ENCODE measurements at places on chromosomes 6 and 20.

GRCh38 chr6:35391240-35391968, 49.0 kb downstream of the PPARD start:
- DNase-seq, result no peak

GRCh38 chr6:18395177-18395855, 8.2 kb downstream of the RNF144B start:
- DNase-seq, result no peak

DNA sequence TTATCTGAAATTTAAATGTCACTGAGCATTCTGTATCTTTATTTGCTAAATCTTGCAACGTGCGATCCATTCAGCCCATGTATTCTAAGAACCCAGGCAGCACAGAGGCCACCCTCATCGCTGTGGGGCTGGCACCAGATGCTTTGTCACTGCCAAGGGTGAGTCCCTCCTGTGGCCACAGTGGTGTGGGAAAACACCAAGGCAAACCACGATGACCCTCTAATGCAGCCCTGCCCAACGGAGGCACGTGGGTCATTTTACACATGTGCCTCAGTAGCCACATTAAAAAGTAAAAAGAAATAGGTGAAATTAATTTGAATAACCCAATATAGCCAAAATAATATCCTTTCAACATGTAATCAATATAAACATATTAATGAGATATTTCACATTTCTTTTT, 221.7 kb downstream of the UNC5CL start:
- DNase-seq, result no peak

DNA sequence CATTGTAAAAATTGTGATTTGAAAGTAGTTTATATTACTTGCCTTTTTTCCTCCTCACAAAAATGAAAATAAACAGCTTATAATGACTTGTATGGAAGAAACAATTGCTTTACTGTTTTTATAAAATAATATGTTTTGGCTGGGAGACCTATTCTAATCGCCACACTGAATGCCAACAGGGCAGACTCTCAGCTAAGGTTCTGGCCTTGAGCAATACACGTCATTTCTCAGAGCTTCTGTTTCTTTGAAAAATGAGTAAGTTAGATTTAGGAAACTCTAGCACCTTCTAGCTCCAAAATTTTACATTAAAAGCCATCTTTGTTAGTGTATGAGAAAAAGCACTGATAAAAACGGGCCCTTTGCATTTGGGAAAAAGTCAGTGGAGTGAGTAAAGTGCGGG, 166.6 kb downstream of the ARID1B start:
- no peak for DNase-seq

GRCh38 chr20:36183155-36183944, 28.8 kb downstream of the EPB41L1 start:
- no peak for DNase-seq

DNA sequence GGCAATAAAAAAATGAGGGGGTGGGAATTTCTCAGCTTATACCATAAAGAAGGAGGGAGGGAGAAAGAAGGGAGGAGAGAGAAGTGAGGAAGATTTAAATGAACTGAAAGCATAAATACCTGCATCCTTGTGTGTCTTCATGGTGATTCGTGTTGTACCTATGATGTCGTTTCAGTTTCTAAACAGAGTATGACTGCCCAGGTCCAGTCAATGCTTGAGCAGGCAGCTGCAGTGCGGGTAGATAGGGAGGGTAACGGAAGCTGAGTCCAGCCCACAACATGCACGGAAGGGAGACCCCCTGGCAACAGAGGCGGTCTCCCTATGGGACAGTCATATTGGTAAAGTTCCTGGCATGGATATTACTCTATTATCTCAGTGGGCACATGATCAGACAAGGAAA, 184.5 kb downstream of the KIF16B start:
- no peak for DNase-seq

DNA sequence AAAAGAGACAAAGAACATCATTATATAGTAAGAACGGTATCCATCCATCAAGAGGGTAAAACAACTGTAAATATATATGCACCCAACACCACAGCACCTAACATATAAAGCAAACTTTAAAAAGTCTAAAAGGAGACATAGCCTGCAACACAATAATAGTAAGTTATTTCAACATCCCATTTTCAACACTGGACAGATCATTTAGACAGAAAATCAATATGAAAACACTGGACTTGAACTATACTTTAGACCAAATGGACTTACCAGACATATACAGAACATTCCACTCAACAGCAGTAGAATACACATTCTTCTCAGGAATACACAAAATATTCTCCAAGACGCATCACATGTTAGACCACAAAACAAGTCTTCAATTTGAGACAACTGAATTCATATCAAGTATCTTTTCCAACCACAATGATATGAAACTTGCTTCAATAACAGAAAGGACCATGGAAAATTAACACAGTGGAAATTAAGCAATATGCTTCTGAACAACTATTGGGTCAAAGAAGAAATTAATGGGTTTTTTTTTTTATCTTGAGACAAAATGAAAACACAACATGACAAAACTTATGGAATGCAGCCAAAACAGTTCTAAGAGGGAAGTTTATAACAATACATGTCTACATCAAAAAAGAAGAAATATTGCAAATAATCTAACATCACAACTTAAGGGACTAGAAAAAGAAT, 23.9 kb upstream of the ASF1A start:
- no peak for DNase-seq

- DNase-seq, result no peak
These were observed 394.8 kb upstream of the NOX3 start for GRCh38 chr6:155850408-155850841.

All from suprapubic skin (tissue), 4 donors.